ENCODE measurements at places on chromosomes 16 and 17. TPM values are rescaled to one million over a fixed set of nuclear protein-coding genes. Genes with fewer than 3 reads are reported as not detected.

DNA sequence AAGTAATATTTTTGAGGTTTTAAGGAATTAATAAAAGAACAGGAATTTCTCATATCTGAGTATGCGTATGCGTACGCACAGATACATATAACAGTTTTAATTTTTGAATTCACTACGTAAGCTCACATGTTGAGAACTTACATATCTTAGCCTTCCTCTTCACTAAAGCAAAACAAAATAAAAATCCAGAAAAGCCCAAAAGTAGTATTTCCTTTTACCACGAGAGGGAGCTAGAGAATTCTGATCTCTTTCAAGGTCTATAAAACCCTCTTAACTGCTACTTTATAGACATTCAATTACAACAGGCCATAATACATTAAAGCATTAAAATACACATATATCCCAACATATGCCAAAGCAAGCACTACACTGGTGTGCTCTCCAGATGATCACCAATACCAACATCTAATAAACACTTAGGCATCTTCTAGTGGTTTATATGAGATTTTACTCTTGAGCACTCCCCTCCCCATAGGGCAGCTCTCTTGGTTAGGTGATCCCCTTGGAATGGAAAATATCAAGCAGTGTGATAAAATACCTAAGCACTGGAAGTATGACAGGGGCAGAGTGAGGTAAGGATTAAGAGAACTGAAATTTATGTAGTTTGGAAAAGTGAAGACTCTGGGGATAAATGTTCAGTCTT is 94.0 kb downstream of the SKAP1 start:
- DNase-seq = peak; percentile 80

ADGRG3 gene
- total RNA-seq = not detected

DNA sequence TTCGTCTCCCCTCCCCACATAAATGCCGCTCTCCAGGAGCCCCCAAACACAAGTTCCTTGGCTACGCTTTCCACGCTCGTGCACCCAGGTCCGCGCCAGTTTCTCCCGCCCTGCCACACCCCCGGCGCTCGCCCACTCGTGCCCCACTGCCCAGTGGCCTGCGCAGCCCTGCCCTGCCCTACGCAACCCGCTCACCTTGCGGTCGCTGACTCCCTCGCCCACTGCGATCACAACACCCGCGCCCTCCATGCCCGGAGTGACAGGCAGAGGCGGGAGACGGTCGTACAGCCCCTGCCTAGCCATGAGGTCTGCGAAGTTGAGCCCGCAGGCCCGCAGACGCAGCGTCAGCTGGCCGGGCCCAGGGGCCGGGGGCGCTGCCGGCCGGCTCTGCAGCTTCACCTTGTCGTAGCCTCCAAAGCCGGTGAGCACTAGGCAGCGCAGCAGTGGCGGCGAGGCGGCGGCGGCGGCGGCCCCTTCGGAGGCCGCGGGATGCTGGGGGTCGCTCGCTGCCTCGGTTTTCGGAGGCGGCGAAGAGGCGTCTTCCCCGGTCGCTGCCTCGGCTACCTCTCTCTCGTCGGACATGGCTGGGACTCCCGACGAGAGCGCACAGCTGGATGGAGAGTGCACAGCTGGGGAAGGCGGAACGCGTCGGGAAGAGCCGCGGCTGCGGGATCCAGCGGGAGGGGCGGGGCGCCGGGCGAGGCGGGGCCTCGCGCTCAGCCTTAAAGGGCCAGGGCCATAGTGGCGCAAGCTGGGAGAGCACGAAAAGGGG is at the start of gene VAT1:
Gene VAT1 (minus strand): TSS at position 645 of the 772 bp plus-strand sequence. CDS start 63 bp downstream, at position 582.
- peak; percentile 84 for DNase-seq

DNA sequence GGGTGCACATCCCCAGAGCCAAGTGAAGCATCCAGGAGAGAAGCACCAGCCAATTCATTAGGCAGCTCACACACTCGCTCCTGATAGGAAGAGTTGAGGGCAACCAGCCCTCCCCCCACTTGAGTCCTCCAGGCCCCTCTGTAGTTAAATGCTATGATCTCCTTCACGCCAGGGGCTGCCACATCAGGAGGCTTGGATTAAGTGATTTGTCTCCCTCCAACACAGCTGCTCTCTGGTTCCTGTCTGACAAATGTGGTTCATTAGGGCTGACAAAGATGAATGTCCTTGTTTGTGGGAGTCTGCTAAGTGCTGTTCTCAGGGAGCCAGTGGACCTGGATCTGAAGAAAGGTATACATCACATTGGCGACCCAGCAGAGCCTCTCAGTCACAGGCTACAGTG is 94.5 kb upstream of the WSCD1 start:
- no peak for DNase-seq

TRIM47 gene
- total RNA-seq = 8.1 TPM

- DNase-seq = no peak
Measured at GRCh38 chr16:66254751-66255150, 111.7 kb upstream of the CDH5 start.

SLC47A1 gene
- 17.0 TPM for total RNA-seq

DNA sequence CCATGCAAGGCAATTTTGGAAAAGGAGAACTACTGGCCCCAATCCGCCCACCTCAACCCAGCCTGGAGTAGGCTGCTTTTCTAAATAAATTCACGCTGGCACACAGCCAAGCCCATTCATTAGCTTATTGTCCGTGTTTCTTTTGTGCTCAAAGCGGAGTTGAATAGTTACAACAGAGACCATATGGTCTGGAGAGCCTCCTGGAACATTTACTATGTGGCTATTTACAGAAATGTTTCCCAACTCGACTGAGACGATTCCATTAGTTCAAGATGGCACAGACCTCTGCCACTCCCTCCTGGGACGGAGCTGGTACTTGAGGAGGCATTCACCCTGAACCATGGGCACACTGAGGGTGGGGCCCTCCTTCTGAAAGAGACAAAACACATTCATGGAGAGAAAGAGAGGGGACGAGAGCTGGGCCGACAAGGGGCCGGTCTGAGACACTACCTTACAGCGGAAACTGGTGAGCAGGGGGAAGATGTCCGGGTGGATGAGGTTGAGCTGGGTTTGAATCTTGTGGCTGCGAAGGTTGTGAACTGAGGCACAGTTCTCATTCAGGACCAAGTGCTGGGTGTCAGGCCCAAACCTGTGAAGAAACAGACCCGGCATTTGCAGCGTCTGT is 15.7 kb downstream of the ELAC2 start:
- no peak for DNase-seq

DNA sequence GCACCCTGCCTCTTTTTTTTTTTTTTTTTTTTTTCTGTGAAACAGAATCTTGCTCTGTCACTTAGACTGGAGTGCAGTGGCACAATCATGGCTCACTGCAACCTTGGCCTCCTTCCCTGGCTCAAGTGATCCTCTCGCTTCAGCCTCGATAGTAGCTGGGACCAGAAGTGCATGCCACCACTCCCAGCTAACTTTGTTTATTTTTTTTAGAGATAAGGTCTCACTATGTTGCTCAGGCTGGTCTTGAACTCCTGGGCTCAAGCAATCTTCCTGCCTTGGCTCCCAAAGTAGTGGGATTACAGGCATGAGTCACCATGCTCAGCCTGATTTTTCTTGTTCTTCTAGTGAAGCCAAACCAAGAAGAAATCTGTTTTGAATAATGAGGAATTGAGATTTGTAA is 25.0 kb downstream of the CDK12 start:
- DNase-seq = no peak

DNA sequence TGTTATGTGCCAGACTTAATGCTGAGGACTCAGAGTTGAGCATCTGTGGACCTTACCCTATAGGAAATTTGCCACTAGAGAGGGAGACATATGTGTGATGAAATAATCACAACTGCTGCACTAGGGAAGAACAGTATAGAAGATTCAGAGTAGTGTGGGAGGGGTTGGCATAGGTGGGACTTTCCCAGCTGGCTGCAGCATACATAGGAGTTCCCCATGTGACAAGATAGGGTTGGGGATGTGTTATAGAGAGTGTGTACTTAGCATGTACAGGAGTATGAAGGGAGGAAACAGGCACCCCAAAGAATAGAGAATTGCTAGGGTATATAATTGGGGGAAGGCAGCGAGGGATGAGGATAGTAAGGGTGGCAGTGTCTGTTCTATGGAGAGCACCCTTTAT is 2.9 kb downstream of the NUP93 start:
- no peak for DNase-seq

C17orf67 gene
- total RNA-seq = 1.1 TPM

TERB1 gene
- total RNA-seq = not detected

DNA sequence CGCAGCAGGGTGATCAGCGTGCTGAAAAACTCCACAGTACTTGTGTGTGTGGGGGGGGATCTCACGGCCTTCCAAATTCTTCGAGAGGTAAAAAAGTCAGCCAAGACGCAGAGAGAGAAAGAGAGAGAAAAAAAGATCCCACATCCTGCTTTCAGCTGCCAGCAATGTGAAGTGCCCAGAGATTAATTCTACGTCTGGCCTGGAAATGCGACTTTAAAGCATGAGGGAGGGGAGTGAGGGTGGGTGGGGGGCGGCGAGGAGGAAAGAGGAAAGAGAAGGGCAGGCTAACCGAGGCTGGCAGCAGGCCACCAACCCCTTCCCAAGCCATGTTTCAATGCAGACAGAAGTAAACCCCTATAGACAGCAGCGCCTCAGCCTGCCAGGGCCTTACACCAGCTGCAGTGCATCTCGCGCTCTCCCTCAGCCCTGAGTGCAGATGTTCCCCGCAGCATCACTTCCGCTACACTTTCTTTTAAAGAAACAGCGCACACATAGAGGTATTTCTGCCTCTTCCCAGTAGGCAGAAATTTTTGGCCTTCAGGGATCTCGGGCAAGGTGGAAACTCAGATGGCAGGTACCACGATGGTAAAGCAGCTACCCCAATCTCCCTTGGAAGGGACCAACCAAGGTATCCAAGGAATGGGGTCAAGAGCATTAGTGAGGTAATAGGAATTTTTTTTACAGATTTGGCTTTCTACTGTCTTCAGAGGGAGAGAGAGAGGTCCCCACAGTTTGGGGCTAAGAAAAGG is 87.8 kb downstream of the SMG6 start:
- DNase-seq = no peak

DHRS7C gene
- total RNA-seq = not detected

GRCh38 chr17:57050306-57050705 is 34.7 kb upstream of the AKAP1 start:
- DNase-seq = peak; percentile 69

- no peak for DNase-seq
Measured at GRCh38 chr16:50841081-50841886, 99.4 kb downstream of the CYLD start.

- DNase-seq = no peak
Measured at GRCh38 chr17:21152731-21153130, 26.0 kb downstream of the DHRS7B start.

NUPR1 gene
- 64.9 TPM for total RNA-seq

DNA sequence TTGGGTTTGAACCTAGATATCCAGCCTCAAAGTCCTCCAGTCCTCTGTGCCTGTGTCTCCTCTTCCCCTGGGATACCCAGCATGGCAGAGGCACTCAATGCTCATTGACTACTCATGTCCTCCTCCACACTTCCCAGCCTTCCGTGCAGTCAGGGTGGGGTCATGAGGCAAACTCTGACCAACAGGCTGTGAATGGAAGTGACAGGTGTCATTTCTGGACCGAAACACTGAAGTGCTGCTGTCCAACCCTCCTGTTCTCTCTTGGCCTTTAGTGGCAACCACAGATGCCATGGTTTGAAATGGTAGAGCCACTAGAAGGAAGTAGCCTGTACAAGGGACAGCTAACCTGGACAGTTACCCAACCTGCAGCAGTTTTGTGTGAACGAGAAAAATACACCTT is 46.7 kb upstream of the MAP3K14 start:
- no peak for DNase-seq

GRCh38 chr17:17186051-17186450 is 20.1 kb downstream of the PLD6 start:
- no peak for DNase-seq

TP53TG3C gene
- total RNA-seq = not detected

- DNase-seq = no peak
Measured at GRCh38 chr16:8795091-8795490, 2.3 kb downstream of the TMEM186 start.

GRCh38 chr17:7478276-7479212 is 887 bp downstream of the ZBTB4 start:
- DNase-seq = peak; percentile 27

GRCh38 chr16:69711115-69711740 is 15.1 kb downstream of the NQO1 start:
- DNase-seq = no peak

NPIPB9 gene
- total RNA-seq = 1.9 TPM

GFAP gene
- total RNA-seq = not detected

SOCS7 gene
- total RNA-seq = 17.3 TPM

DNA sequence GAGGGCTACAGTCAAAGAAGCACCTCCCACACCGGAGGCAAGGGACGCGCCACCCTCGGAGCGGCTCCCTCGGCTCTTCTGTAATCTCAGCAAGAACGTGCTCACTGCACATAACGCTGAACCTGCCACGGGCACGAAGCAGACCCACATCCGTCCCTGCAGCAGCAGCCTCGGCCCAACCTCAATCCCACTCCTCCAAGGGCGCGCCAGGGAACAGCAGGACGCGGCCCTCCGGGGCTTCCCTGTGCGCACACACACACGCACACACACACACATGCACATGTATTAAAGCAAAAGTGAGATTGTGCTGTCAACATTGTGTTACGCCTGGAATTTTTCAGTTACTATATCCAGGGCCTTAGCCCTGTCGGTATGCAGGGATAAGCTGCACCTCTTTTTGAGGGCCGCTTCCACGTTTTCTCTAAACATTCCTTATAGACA is 54.0 kb downstream of the TBC1D16 start:
- DNase-seq = no peak

DNA sequence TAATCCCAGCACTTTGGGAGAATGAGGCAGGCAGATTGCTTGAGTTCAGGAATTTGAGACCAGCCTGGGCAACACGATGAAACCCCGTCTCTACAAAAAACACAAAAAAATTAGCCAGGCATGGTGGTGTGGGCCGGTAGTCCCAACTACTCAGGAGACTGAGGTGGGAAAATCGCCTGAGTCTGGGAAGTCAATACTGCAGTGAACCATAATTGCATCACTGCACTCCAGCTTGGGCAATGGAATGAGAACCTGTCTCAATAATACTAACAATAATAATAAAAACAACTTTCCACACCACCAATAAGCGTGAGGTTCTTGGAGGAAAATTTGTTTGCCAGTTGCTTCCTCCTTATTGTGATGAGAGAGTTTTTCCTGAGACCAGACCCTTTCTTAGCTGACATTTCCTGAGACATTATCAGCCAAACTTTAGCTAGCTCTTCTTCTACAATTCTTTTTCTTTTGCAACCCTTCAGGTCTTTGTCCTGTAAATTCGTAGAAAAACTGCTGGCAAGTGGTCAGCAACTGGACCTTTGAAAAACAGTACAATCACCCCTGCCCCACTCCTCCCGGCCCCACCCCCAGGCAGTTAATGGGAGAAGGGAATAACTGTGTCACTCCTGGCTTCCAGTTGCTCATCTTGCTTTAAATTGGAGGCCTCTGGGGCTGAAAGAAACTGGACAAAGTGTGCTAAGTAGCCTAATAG is 3.5 kb upstream of the EZH1 start:
- DNase-seq = no peak

Measured in SK-MEL-5 (cell line).